ENCODE measurements at places on chromosomes 7 and 10.
A peak's percentile ranks its signal among the peaks of the same experiment; 100 is the strongest.

DNA sequence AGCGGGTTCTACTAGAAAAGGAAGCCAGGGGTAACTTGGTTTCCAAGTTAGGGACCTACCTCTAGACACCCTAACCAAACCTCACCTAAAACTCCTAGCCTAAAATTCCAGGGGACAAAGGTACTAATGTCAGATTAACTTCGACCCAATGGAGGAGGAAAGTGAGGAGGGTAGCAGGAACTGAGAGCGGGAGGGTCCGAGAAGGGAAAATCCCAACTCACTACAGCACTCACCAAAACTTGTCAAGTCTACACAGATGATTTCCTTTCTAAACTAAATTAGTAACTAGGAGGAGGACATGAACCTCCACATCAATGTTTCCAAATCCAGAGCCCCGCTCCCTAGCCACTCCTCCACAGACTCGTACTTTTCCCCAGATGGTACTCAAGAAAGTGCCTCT is 22.6 kb downstream of the CHCHD3 start:
- no peak for DNase-seq

DNA sequence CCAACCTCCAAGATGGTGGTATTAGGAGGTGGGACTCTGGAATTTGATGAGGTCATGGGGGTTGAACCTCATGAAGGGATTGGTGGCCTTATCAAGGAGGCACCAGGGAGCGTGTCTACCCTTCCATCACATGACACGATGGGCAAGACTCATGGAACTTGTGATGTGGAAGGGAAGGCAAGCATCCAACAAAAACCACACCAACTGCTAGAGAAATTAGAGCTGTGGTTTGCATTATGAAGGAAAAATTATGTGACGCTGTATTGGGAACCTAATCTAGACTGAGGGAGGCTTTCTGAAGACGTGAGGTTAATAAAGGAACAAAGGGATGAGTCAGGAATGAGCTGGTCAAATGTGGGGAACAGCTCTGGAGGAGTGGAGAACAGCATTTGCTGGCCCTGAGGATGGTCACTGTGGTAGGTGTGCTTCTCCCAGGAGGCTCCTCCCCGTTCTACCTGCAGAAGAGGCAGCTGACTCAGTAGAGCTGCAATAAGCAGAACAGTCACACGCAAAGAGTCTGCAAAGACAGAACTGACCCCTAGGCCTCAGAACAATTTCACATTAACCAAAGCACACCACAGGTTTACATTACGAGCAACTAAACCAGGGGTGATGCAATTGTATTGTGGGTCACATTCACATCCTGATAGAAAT is 236.6 kb upstream of the GRB10 start:
- DNase-seq = no peak

DNA sequence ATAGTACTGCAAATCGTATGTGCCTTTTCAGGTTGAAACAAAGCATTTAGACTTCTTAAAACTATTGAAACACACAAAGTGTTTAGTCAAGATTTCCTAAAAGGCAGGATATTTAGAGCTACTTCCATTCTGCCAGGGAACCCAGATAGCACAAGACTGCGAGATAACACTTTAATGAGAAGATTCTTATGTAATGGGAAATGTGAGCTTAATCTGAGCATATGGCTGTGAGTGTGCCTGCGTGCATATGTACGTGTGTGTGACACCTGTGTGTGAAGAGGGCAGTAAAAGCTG is 14.3 kb upstream of the JCAD start:
- DNase-seq = no peak

- no peak for DNase-seq
These were observed 45.1 kb downstream of the CUX1 start for GRCh38 chr7:101862280-101863220.

DNA sequence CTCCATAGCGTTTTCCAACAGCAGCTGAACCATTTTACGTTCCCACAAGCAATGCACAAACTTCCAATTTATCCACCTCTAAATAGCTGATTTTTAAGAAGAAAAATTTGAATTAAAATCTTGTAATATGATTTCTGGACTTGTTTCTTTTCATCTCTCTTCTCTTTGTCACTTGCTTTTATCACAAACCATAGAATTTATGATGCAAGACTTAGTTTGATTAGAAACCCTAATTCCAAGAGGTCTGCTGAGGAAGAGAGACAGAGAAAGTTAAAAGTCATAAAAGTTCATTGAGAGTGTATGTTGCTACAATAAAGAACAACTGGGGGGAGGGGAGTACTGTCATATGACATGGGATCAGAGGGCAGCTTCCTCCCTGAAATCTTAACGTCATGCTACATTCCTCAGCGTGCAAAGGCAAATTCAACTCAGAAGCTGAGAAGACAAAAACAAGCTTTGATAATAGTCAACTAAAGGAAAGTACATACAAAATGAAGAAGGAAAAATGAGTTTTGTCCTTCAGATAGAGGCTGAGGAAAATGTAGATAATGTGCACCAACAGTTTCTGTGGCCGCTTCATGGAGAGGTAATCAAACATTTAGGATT is 18.4 kb upstream of the CUBN start:
- DNase-seq = peak; percentile 72

DNA sequence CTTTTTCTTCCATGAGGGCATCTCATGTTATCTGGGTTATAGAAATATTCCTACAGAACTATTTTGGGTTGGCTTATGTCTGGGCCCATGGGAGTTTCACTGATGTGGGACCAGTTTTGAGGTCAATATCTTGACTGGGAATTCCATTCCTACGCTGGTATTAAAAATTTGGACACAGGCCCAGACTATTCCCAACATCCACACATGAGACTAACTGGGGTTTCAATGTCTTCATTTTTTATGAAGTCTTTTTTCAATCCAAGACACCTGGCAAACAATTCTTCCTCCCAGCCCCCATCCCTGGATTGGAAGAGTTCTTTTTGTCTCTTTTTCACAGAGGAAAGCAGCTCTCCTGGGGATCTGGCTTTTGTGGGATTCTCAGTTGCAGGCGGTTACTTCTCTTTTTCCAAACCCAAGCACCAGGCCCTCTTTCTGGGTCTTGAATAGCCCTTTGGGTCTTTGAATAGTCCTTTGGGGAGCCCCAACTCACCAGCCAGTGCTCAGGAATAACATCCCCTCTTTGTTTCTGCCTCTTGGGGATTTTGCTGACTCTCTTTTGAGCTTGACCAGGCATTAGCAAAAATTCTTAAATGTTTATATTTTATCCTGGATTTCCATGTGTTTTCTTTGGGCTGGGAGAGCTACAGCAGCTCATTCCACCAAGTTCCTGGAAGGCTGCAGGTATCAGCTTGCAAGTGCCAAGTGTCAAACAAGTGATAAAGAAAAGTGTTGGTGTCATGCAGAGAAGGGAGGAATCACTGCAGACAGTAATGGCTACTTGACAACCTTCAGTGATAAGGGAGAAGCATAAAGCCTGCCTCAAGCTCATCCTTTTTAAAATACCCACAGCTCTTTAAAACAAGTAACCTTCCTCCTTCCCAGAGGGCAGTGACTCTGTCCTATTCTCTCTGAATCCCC is 234.3 kb downstream of the ADAM12 start:
- no peak for DNase-seq

DNA sequence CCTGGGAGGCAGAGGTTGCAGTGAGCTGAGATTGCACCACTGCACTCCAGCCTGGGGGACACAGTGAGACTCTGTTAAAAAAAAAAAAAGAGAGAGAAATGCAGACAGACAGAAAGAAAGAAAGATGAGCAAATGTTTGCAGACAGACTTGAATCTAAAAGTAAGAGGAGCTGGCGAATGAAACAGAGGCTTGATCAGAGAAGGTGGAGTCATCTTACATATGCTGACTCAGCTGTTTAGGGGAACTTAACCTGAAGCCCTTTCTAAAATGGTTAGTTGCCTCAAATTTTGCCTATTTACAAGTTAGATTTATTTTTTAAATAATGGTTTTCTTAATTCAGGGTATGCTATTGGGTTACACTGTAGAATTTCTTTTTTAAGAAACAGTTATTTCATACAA is 5.4 kb downstream of the FAM171A1 start:
- DNase-seq = no peak

- DNase-seq = no peak
These were observed 68.4 kb downstream of the ELFN1 start for GRCh38 chr7:1738511-1738910.

GRCh38 chr7:144027974-144028373 is 20.8 kb upstream of the OR2A5 start:
- DNase-seq = no peak

GRCh38 chr10:70549962-70550458 is 52.5 kb downstream of the PRF1 start:
- peak; percentile 60 for DNase-seq

DNA sequence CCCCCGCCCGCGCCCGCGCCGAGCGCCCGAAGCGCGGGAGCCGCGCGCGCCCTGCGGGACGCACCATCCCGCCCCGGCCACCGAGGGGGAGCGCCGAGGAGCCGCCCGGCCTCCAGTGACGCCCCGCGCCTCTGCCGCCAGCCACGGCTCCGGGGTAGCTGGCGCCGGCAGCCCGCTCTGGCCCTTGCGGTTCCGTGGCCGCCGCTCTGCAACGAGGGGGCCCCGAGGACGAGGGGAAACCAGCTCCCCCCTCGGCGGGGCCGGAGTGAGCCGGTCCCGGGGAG is at the start of gene PAXIP1:
PAXIP1 (minus strand) TSS at position 33 of the 284 bp plus-strand sequence. CDS start 195 bp downstream, outside the sequence.
- DNase-seq = peak; percentile 44

DNA sequence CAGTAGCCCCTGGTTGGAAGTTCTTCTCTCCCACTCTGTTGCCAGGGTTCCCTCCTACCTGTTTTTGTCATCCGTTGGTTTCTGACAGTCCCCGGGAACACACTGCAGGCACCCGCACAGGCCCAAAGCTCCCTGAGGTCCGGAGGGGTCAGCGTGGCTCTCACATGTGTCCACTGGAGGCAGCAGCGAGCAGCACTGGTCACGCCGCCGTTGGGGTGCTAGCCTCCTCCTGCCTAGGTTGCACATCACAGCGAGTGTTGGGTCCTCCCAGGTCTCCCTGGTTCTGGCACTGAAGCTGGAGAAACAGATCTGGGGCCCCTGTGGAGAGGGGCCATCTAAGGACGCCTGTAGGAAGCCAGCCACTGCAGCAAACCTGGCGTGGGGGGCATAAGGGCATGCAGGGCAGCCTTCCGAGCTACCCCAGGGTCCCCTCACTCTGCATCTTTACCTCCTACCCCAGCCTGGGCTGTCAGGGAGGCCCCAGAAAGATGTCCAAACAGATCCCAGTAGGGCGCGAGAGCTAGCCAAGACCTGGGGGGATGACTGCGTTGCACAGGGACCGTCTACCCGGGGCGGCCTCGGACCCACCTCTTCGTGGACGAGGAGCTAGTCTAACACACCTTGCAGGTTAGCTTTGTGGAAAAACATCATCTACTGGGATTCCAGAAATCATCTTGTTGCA is 28.9 kb downstream of the LRRC27 start:
- DNase-seq = no peak

- no peak for DNase-seq
These were observed 204.5 kb upstream of the CDCA7L start for GRCh38 chr7:22150221-22150620.

DNA sequence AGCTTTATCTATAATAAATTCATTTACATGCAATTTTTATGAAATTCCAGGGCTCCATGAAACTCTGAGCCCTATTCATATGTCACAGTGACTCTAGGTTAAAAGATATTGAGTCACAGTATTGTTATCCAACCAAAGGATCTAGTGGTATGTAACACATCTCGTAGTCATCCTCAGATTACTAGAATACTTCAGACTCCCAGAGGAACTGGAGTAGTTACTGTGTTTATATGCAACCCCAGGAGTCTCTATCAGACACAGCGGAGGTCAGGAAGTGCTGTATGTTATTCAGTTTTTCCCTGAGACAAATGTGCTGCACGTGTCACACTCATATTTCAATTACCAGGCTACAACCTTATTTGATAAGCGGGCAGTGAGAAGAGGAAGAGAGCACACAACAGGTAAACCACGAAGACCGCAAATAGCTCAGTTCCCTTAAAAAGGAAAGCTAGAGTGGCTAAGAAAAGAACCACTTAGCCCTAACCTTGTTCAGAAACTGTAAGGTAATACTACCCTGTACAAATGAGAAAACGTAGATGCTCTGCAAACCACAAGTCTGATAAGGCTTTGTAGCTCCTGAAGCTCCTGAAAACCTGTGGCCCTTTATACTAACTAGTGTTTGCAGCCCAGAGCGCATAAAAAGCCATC is 114.0 kb upstream of the CNTNAP2 start:
- no peak for DNase-seq

DNA sequence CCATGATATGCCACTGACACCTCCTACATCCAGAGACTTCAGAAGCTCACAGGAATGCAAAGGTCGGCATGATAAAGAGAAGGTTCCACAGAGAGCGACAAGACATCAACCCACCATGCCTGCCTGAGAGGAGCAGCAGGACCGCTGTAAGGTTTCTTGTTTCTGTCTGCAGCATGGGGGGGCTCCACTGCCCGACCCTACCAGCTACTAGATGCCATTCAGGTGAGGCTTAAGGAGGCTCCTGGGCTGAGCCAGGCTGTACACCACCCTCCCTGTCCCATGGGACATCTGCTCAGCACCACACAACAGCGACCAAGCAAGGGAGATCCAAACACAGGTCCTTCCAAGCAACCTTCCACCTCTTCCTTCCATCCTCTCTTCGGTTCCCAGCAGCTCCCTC is 234.6 kb downstream of the TNS3 start:
- DNase-seq = no peak

DNA sequence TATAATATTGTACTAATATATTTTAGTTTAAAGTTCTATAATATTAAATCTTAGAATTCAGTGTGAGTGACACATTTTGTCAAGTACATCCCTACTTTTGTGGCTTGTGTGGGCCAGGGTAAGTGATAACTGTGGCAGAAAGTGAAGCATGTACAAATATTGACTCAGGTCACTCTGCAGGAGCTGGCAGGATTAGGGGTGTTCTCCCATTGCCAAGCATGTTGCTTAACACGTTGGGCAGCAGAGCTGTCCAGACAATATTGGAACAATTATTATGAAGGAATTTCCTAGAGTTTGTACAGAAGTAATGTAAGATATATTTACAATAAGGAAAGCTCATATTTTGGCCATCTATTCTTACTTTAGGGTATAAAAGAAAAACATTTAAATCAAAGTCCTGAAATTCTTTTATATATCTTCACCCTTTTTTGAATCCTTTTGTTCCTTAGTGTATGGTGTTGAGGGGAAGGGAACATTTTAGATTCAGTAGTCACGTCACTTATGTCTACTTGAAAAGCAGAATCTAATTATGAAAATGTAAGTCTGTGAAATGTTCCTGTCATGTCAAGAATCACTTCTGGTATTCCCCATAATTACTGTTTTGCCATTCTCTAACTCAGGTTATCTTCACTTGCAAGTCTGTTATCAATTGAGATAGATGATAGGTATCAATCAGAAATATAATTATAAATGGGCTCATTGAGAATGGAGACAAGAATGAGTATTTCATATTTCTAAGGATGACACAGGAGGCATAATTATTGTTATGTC is 4.0 kb downstream of the HDAC9 start:
- DNase-seq = no peak

- DNase-seq = no peak
These were observed 397.8 kb downstream of the EXOC4 start for GRCh38 chr7:133650487-133651300.

GRCh38 chr10:110610308-110610774 is 33.8 kb upstream of the RBM20 start:
- DNase-seq = peak; percentile 67

DNA sequence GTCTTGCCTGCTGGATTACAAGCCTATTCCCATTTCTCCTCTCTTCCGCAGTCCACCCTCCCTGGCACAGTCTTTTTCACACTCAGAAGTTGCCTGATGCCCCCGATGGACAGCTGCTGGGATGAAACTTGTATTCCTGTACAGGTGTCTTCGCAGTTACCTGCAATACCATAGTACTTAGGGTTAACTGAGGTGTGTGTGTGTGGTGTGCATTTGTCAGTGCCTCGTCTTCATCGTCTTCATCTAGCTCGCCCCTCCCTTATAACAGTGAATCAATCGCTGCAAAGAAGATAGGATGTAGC is 11.0 kb downstream of the NXPH1 start:
- DNase-seq = no peak

- DNase-seq = no peak
These were observed 15.1 kb upstream of the SLC16A12 start for GRCh38 chr10:89550509-89550908.

All from left kidney (tissue), 8 donors.